ENCODE measurements at places on chromosomes 6 and 20.
A peak's percentile ranks its signal among the peaks of the same experiment; 100 is the strongest.

DNA sequence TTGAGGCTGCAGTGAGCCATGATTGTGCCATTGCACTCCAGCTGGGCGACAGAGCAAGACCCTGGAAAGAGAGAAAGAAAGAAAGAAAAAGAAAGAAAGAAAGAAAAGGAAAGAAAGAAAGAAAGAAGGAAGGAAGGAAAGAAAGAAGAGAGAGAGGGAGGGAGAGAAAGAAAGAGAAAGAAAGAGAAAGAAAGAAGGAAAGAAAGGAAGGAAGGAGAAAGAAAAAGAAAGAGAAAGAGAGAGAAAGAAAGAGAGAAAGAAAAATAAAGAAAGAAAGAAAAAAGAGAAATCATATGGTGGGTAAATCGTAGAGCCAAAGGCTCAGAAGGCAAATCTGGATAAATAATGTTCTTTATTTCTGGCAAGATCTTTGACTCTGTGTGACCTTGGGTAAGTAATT, 53.4 kb downstream of the CD40 start:
- H3K27ac ChIP-seq: no peak overlapping the region
- H3K36me3 ChIP-seq: no peaks in the 10 kb centered on the region
- peaks cover 11% of the 10 kb centered on the region for H3K27me3 ChIP-seq
- H3K4me1 ChIP-seq: no peaks in the 10 kb centered on the region
- H3K4me3 ChIP-seq: no peak overlapping the region

GRCh38 chr20:47293631-47294030, 62.9 kb downstream of the ZMYND8 start:
- peaks cover 93% of the 10 kb centered on the region for H3K36me3 ChIP-seq
- H3K27me3 ChIP-seq: no peaks in the 10 kb centered on the region
- DNase-seq: no peak
- no peak overlapping the region for H3K27ac ChIP-seq
- H3K4me3 ChIP-seq: no peak overlapping the region

- peak overlapping the region; percentile 100 for H3K27ac ChIP-seq
- H3K4me1 ChIP-seq: peaks cover 39% of the 10 kb centered on the region
- no peaks in the 10 kb centered on the region for H3K36me3 ChIP-seq
- peak; percentile 29 for DNase-seq
Measured at GRCh38 chr6:154732538-154733182, 556 bp upstream of the SCAF8 start.

DNA sequence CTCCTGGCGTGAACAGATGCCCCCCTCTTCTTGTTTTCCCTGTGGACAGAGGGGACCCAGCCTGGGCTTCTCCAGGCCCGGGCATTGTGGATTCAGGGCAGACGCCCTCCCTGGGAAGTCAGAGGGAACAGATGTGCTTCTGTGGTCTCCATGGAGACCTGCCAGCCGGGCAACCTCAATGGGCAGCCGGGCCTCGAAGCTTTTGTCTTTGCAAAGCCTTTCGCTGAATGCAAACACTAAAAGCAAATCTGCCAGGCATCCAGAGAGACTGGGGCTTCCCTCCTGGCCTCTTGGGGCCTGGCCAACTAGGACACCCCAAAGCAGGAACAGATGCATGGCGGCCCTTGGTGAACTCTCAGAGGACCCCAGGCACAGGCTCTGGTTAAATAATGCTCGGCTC, 370.0 kb upstream of the SULF2 start:
- no peak overlapping the region for H3K4me3 ChIP-seq
- H3K27ac ChIP-seq: no peak overlapping the region
- no peaks in the 10 kb centered on the region for H3K4me1 ChIP-seq
- H3K36me3 ChIP-seq: no peaks in the 10 kb centered on the region
- H3K27me3 ChIP-seq: no peaks in the 10 kb centered on the region

- H3K36me3 ChIP-seq: no peaks in the 10 kb centered on the region
- H3K4me1 ChIP-seq: no peaks in the 10 kb centered on the region
- DNase-seq: no peak
- H3K27ac ChIP-seq: no peak overlapping the region
- no peak overlapping the region for H3K4me3 ChIP-seq
Measured at GRCh38 chr6:136932599-136932998, 10.5 kb downstream of the SLC35D3 start.

Data from adrenal gland (tissue), 19 donors.